Breast epithelium (tissue), 4 donors: ENCODE measurements at places on chromosomes 6 and 20. TPM values are rescaled to one million over a fixed set of nuclear protein-coding genes. Genes with fewer than 3 reads are reported as not detected.

DNA sequence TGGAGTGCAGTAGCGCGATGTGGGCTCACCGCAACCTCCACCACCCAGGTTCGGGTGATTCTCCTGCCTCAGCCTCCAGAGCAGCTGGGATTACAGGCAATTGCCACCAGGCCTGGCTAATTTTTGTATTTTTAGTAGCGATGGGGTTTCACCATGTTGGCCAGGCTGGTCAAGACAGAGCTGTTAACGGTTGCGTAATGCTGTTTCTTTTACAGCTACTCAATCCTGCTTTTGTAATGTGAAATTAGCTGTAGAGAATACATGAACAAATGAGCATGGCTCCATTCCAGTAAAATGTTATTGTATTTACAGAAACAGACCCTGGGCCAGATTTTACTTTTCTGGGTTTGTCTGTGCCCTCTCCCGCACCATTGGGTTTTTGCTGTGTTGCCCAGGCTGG lies 1.9 kb downstream of the PNLDC1 start:
- no peak overlapping the region for H3K4me3 ChIP-seq
- H3K27ac ChIP-seq: no peak overlapping the region
- DNase-seq: no peak
- no peaks in the 10 kb centered on the region for H3K4me1 ChIP-seq

DNA sequence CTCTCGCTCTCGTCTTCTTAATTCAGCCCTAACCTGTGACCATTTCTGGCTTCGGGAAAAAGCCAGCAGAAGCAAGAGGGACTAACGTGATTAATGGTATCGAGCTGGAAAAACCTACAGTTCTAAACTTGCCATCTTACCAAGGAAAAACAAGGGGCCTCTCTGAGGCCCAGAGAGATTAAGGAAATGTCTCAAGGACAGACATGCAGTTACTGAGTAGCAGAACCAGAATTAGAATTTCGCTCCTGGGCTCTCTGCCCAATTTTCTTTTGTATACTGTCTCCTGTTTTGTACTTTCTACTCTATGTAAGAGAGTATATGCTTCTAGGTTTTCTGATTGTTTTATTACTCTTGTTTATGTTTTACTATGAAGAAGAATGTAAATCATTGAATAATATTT lies 67.8 kb upstream of the LTV1 start:
- no peak overlapping the region for H3K27ac ChIP-seq
- H3K4me1 ChIP-seq: no peaks in the 10 kb centered on the region
- H3K4me3 ChIP-seq: no peak overlapping the region
- no peak for DNase-seq
- H3K27me3 ChIP-seq: no peaks in the 10 kb centered on the region

DNA sequence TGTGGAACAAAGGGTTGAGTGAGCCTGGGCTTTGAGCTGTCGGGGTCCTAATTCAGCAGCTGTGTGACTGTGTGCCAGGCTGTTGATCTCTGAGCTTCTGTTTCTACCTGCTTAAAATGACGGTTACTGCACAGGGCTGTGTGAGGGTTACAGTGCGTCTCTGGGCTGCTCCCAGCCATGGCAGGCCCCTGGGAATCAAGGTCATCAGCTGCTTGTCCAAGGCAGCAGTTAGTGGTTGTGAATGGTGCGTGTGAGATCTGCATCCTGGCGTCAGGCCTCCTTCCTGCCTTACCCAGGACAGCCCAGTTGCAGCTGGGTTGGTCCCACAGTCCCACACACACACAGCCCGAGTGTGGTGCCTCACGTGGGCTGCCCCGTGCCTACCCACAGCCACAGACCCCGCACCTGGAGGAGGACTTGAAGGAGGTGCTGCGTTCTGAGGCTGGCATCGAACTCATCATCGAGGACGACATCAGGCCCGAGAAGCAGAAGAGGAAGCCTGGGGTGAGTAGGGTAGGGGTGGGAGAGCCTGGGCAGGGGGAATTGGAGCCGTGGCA lies 15.6 kb downstream of the GTSF1L start:
- DNase-seq: no peak
- H3K4me1 ChIP-seq: no peaks in the 10 kb centered on the region
- H3K27me3 ChIP-seq: no peaks in the 10 kb centered on the region

GRCh38 chr20:32902456-32903420 lies 44.0 kb downstream of the EFCAB8 start:
- no peaks in the 10 kb centered on the region for H3K27me3 ChIP-seq
- H3K4me3 ChIP-seq: no peak overlapping the region
- DNase-seq: no peak
- H3K27ac ChIP-seq: no peak overlapping the region
- H3K4me1 ChIP-seq: no peaks in the 10 kb centered on the region

- DNase-seq: no peak
- H3K27me3 ChIP-seq: no peaks in the 10 kb centered on the region
- H3K4me1 ChIP-seq: no peaks in the 10 kb centered on the region
Measured at GRCh38 chr6:16181439-16182297, 52.8 kb downstream of the MYLIP start.

DNA sequence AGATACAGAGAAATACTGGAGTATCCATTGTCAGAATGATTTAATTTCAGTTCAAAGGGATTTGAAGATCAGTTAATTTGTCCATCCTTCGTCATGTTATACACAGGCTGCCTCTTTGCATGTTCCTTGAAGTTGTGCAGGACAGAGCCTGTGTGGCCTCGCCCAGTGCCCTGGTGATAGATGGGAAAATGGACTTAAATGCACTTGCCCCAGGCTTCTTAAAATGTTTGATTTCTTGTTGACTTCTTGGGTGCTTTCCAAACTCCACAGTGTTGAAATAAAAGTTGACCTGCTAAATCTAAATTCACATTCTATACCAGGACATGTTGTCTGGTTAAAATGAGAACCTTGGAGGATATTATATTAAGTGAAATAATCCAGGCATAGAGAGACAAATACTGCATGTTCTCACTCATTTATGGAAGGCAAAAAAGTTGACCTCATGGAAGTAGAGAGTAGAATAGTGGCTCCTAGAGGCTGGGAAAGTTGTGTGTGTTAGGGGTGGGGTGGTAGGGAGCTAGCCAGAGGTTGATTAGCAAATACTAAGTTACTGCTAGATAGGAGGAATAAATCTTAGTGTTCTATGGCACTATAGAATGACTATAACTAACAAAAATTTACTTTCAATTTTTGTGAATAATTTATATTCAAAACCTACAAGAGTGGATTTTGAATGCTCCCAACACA lies 25.3 kb downstream of the MARCKS start:
- no peaks in the 10 kb centered on the region for H3K36me3 ChIP-seq
- no peaks in the 10 kb centered on the region for H3K4me1 ChIP-seq

DNA sequence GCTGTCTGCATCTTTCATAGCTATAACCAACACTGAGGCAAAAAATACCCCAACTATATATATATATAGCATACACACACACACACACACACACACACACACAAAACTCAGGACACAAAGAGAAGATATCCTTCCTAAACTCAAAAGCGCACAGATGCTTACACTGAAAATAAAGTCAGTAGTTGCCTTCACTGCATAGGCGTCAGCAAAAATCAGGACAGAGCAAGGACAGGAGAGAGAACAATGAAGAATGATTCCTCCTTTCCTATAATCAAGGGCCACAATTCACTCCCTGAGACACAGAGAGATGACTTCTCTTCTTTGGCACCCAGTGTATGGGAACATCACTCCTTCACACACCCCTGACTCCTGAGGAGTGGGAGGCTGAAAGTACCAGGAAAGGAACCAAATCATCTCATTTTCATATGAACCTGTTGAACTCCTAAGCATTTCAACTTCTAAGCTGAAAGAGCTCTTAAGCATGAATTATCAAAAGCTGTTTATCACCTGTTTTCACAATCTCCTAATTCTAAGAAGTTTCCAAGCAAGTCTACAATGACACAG lies 141.4 kb downstream of the HIVEP2 start:
- no peaks in the 10 kb centered on the region for H3K4me1 ChIP-seq
- no peaks in the 10 kb centered on the region for H3K36me3 ChIP-seq
- no peaks in the 10 kb centered on the region for H3K27me3 ChIP-seq
- DNase-seq: no peak
- H3K4me3 ChIP-seq: no peak overlapping the region
- H3K27ac ChIP-seq: no peak overlapping the region

DNA sequence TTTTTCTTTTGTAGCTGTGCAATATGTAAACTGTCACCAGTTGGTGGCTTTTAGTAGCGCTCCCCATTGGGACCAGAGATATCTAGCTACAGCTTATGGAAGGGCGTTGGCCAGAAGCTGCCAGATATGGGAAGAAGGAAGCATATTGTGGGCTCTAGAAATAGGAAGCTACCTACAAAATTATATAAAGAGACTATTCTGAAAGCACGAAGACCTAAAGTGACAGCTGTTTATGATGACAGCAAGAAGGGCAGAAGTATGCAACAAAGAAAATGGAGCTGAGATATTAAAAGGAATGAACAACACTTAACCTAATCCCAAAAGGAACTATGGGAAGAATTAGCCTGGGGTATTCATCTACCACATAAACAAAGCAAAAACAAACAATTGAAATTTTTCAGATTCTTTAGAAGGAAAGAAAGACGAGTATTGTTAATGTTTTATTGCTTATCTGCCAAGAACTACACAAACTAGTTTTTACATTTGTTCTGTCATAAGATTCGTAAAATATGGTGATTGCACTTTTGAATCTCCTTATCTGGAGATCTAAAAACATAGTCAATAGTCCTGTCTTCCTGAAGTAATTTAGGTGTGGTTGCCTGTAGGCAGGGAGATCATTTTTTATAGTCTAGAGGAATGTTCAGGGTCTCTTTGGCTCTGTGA lies 81.6 kb downstream of the NCOA7 start:
- no peaks in the 10 kb centered on the region for H3K4me1 ChIP-seq
- no peak overlapping the region for H3K4me3 ChIP-seq
- no peaks in the 10 kb centered on the region for H3K36me3 ChIP-seq
- no peaks in the 10 kb centered on the region for H3K27me3 ChIP-seq

- H3K36me3 ChIP-seq: no peaks in the 10 kb centered on the region
- no peak overlapping the region for H3K4me3 ChIP-seq
- no peaks in the 10 kb centered on the region for H3K27me3 ChIP-seq
- no peak overlapping the region for H3K27ac ChIP-seq
- H3K4me1 ChIP-seq: no peaks in the 10 kb centered on the region
Measured at GRCh38 chr6:43657221-43657802, 12.5 kb downstream of the RSPH9 start.

GRCh38 chr6:44269921-44270525 lies at the start of gene TMEM151B:
Gene TMEM151B (plus strand): TSS chr6:44270450. CDS start chr6:44270743, 293 bp downstream.
- no peak for DNase-seq
- H3K27me3 ChIP-seq: peaks cover 20% of the 10 kb centered on the region
- no peaks in the 10 kb centered on the region for H3K36me3 ChIP-seq

The CDSN gene
- not detected for total RNA-seq

The TBC1D32 gene
- total RNA-seq: 26.3 TPM
